ENCODE measurements at places on chromosomes 4 and X. TPM values are rescaled to one million over a fixed set of nuclear protein-coding genes. Genes with fewer than 3 reads are reported as not detected.

DNA sequence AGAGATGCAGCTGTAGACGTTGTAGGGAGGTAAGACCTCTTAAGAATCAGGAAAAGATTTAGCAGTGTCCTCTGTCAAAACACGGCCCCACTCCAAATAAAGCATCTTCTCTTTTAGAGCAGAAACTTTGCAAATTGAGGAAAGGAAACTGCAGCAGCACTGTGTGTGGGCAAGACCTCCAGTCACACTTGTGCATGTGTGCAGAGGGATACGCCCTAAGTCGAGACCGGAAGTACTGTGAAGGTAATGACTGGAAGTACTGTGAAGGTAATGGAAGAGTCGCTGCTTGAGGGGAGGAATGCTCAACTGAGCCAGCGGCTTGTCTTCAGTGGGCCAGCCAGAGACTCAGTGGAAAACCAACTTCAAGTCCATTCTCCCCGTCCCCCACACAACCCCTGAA is 46.5 kb downstream of the EGF start:
- no peak for DNase-seq

GRCh38 chr4:184845367-184846021 is 19.7 kb upstream of the ACSL1 start:
- DNase-seq = no peak

DNA sequence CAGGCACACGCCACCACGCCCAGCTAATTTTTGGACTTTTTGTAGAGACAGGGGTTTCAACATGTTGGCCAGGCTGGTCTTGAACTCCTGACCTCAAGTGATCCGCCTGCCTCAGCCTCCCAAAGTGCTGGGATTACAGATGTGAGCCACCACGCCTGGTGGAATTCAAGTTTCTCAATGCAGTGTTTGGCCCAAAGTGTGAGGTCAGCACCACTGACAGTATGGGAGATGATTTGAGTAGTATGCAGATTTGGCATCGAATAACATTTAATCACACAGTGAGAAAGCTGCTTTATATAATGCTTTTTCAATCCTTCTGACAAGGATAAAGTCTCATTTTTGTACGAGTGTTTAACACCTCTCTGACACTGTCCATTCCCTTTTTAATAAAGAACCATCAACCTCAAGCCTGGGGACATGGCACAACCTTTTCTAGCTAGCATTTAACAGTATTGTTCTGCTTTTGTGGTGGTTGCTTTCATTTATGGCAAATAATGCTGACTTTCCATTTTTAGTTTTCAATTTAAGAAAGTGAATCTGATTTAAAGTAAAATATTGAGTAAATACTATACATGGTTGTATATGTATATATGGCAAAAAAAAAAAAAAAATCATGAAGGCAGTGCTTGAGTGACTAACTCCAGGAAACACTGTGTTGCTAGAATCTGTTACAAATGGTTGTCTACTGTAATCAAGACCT is 4.3 kb upstream of the NSUN7 start:
- no peak for DNase-seq

DNA sequence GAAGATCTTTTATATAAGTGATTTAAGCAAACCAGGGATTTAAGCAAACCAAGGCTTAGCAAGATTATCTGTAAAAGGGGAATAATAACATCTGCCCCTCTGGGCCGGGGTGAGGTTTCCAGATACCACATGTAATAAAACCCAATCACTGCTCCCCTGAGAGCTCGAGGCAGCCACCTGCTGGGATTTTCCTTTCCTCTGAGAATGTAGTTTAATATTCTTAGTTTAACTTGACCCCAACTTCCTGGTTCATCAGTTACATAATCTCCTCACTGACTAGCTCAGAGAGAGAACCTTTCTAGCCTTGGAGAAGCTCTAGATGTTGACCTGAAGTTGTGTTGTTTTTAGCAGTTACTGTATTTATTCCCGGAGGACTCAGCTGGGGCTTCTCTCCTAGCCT is 322.4 kb downstream of the ARHGAP10 start:
- no peak for DNase-seq

GRCh38 chr4:72893354-72894066 is 176.0 kb downstream of the COX18 start:
- no peak for DNase-seq

DNA sequence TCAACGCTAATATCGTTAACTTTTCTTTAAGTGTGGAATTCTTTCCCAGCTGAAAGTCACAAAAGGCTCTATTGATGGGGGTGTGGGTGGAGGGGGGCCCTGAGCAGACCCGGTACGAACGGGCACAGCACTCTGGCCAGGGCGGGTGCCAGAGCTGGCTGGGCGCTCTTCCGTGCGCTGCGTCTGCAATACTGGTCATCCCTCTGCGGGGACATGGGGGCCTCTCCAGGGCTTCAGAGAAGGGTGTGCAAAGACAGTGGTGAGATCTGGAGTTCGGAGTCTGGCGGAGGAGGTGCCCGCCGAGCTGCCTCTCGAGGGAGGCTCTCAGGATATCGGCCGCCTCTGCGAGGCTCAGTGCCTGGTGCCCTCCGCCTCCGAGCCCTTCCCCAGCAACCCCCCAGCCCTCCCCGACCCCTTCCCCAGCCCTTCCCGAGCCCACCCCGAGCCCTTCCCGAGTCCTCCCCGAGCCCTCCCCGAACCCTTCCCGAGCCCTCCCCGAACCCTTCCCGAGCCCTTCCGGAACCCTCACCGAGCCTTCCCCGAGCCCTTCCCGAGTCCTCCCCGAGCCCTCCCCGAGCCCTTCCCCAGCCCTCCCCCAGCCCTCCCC is 34.3 kb downstream of the FGFRL1 start:
- DNase-seq = peak; percentile 26

DNA sequence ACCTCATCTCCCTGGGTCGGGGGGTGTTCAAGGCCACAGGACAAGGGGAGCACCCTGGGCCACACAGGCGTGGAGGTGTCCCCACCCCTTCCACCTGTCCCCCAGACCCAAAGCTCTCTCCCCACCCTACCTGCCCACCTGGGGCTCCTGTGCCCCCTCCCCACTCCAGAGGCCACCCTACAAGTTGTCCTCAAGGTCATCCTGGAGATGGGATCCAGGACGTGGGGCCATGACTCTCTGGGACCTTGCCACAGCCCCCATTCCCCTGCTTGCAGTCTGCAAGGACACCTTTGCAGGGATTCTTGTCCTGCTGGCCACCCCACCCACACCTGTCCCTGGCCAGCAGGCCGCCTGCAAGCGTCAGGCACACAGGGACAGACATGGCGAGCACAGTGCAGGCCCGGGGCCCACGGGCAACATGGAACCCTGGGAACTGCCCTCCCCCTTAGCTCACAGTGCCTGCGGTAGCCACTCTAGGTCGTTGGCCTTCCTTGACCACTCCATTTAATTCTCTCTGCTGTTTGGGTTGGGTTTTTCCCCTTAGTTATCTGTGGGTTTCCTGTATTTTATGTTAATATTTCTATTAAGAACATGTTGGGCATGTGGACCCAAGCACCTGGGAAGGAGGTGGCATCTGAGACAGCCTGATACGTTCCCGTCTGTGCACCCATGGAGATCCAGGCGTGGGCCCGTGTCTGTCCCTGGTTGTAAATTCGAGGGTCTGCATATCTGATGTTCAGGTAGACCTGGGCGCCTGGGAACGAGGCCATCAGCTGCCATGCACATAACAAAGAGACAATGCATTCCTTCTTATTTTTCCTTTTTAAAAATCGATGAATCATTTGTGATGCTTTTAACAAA is 197.5 kb downstream of the AFAP1 start:
- peak; percentile 23 for DNase-seq

- no peak for DNase-seq
Observed at GRCh38 chrX:19735244-19735643, 152.2 kb downstream of the SH3KBP1 start.

SH2D1A gene
- not detected for total RNA-seq

DNA sequence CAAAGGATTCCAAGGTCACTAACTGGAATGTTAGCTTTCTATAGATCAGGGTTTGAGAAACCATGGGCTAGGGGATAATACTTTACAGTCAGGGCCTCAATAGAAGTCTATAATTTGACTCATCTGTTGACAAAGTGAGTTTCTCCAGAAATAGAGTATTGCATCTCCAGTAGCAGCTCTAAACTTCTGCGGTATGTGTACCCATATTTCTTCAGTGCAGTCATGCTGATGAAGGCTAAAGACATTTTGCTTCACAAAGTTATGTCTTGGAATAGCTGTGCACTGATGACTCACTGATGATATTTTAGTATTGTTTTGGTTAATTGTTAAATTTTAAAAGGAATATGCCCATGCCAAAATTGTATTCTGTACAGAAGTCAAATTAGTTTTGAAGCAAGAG is 464.9 kb upstream of the AMOT start:
- DNase-seq = no peak

DNA sequence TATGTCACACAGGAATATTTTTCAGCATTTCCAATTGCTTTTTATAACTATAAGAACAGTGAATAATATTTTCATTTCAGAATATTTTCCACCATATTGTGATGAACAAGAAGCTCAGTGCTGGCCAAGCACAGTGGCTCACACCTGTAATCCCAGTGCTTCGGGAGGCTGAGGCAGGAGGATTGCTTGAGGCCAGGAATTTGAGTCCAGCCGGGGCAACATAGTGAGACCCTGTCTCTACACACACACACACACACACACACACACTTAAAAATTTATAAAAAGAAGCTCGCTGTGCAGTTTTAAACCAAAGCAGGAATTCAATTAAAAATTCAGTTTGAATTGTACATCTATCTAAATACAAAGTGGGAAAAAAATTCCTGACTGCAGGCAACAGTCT is 3.2 kb downstream of the ZFYVE28 start:
- DNase-seq = no peak

- no peak for DNase-seq
Observed at GRCh38 chr4:28351102-28351501, 1490.5 kb downstream of the STIM2 start.

GRCh38 chrX:14497184-14497666 is 32.1 kb upstream of the GLRA2 start:
- DNase-seq = no peak

- no peak for DNase-seq
Observed at GRCh38 chr4:2902126-2902525, 58.5 kb downstream of the ADD1 start.

DNA sequence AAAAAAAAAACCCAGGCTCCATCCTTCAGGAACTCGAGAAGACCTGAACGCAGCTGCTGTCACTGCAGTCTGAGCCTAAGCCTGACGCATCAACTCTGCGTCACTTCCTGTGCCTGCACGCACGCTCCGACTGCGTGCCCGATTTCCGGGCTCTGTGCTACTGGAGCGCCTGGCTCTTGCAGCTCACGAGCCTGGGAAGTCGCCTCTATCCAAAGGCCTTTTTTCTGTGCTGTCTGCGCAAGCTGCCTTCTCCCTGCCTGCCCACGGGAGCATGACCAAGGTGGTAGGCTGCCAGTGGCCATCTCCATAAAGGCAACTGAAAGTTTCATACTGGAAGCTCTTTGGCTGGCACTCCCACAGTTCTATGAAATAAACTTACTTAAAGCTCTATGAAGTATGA is 9.9 kb upstream of the GASK1B start:
- DNase-seq = no peak

DNA sequence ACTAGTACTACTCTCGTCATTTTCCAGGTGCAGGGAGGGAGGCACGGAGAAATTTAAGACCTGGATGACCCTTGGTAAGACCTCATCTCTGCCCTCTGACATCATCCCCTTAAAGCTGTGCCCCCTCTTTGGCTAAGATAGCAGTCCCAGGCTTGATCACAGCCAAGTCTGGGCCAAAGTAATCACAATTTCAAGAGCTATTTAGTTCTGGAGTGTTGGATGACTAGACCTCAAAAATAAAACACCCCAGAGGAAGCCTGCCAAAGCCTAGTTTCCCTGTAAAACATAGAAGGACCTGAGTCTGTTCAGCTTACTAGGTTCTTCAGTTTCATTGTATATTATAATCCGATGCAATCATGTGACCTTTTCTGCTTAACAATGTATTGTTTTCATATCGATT is 144.6 kb upstream of the ARHGEF9 start:
- DNase-seq = no peak

SYN1 gene
- 9.9 TPM for total RNA-seq

MMAA gene
- total RNA-seq = 7.0 TPM

DNA sequence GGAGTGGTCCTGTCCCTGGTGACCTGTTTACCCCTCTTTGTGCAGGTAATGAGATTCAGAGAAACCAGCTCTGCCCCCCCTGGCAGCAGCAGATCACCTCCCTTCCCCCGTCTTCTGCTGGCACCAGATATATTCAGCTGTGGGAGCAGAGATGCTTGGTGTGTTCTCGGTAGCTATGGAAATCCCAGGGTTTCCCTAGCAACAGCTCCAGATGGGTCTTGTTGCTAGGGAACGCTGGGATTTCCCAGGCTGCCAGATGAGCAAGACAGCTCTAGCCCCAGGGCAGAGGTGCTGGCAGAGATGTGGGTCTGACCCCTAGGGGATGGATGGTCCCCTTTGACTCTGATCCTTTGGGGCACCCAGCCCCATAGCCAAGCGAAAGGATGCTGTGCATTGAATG is 20.2 kb downstream of the CETN2 start:
- DNase-seq = no peak

SETD7 gene
- 62.2 TPM for total RNA-seq

S100P gene
- 0.87 TPM for total RNA-seq

NUDT11 gene
- 0.12 TPM for total RNA-seq

- no peak for DNase-seq
Observed at GRCh38 chr4:2251795-2252529, 9.9 kb downstream of the MXD4 start.

VCX3A gene
- total RNA-seq = not detected

- no peak for DNase-seq
Observed at GRCh38 chr4:77600521-77601451, 4.8 kb upstream of the CXCL13 start.

MAGEC3 gene
- total RNA-seq = not detected

DNA sequence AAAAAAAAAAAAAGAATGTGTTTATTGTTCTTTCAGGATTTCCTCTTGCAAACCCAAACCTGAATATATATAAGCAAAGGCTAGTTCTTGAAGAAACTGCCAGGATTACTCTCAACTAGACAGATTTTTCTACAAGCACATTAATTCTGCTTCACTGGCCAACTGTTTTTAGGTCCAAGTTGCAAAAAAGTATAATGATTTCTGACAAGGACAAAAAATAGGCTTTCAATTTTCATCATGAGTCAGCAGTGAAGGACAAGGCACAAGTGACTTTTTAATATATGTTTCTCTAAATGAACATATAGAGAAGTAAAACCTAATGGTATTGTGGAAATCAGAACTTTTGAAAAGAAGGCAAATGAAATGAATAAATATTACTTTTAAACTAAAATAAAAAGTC is 73.7 kb downstream of the ELOVL6 start:
- DNase-seq = no peak

- DNase-seq = no peak
Observed at GRCh38 chr4:37400241-37400881, 155.8 kb downstream of the NWD2 start.

DNAAF6 gene
- not detected for total RNA-seq

DNA sequence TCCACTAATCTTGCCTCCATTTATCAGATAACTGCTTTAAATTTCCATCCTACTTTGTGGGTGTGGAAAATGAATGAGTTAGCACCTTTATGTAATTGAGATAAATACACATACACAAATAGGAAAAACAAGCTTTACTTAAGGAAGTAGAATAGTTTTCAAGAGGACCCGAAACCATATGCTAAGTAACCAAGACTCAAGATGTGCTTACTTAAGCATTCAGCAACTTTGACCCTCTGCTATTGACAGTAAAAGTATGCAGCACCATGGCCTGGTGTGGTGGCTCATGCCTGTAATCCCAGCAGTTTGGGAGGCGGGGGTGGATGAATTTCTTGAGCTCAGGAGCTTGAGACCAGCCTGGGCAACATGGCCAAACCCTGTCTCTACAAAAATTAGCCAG is 29.9 kb downstream of the RNF175 start:
- no peak for DNase-seq

RAB33A gene
- total RNA-seq = 7.9 TPM

MTNR1A gene
- not detected for total RNA-seq

- DNase-seq = no peak
Observed at GRCh38 chr4:169167957-169168858, 102.5 kb downstream of the SH3RF1 start.

- no peak for DNase-seq
Observed at GRCh38 chr4:1997712-1998111, 11.1 kb downstream of the NELFA start.
